ENCODE measurements at places on chromosomes 7 and 10.

GRCh38 chr7:66050990-66051448, 24.6 kb upstream of the ASL start:
- peak; percentile 95 for DNase-seq

DNA sequence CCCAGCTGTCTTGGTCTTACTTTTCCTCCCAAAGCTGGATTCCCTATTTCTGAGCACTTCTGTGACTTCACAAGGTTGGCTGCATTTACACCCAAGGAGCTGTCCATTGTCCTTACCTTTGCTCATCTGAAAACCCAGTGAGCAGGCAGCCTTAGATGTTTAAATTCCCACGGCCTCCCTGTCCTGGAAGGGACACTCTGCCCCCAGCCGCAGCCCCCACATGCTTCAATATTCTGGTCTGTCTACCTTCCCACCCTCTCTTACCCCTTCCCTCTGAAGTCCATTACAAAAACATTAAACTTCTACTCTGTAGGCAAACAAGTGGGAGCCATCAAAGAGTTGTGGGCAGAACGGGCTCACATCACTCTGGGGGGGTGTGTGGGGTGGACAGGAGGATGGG, 73.8 kb upstream of the EFCAB10 start:
- DNase-seq = peak; percentile 42

GRCh38 chr10:113899952-113900598, 45.6 kb downstream of the NHLRC2 start:
- no peak for DNase-seq

DNA sequence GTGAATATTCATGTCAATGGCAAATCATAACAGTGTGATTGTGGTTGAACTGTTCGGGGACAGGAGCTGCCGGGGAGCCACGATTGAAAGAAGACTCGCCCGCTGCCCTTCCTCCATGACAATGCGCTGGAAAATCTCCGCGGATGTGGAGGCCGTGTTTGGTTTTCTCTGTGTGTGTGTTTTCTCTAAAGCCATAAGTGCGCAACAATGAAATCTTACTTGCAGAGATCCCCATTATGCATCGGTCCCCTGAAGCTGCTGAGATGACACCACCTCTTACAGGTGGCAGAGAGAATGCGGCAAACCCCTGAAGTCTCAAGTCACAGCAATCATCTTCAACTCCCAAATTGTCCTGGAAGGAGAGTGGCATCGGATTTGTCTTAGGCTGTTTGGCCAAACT, 442.3 kb upstream of the MKI67 start:
- DNase-seq = no peak

DNA sequence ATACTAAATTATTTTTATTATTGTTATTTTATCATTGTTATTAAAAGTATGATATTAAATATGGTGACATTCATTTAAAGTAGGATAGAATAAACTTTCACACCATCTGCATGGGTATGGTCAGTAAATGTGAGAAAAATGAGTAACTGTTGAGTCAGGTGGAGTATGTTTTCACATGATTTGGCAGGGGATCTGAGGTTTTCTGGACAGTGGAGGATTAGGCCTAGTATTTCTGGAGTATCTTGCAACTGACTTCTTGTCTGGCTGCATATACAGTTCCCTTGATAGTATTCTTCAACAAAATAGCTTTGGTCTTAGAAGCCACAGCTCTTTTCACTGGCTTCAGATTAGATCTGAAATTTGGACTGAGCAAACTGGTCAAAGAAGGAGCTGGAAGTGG, 54.5 kb downstream of the GBF1 start:
- peak; percentile 52 for DNase-seq

DNA sequence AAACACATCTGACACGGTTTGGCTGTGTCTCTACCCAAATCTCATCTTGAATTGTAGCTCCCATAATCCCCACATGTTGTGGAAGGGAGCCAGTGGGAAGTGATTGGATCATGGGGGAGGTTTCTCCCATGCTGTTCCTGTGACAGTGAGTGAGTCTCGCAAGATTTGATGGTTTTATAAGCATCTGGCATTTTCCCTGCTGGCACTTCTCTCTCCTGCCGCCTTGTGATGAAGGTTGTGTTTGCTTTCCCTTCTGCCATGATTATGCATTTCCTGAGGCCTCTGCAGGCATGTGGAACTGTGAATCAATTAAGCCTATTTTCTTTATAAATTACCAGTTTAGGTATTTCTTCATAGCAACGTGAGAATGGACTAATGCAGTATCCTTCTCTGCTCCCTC, 5.9 kb upstream of the HTR5A start:
- DNase-seq = no peak

GRCh38 chr10:7896297-7896696, 78.0 kb downstream of the TAF3 start:
- DNase-seq = no peak

- peak; percentile 57 for DNase-seq
Observed at GRCh38 chr10:30434273-30435072, 489 bp downstream of the MAP3K8 start.

DNA sequence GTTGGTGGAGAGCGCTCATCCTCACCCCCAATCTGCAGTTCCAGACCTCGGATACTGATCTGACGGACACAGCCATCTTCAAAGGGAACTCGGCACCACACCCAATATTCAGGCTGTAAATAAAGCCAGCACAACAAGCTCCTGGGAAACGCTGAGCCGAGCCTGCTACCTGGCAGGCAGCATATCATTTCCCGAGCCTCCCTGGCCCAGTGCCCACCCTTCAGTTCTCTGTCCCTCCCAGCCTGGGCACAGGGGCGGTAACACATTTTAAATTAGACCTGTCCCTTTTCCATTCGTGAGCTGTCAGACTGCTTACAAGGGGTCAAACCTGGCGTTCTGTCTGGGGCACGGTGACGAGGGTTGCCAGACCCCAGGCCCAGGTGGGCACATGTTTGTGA, 250.5 kb downstream of the ARHGAP12 start:
- DNase-seq = no peak

DNA sequence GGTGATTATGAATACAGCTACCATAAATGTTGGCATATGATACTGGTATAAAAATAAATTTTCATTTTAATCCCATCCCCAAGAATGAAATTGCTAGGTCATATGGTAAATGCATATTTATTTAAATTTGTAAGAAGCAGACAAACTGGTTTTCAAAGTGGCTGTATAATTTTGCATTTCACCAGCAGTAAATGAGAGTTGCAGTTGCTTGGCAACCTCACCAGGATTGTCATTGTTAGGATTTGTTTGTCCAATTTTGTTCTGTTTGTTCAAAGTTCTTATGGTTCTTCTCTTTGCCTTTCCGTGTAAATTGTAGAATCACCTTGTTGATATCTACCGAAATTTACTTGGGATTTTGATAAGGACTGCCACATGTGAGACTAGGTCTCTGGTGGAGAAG, 237.4 kb downstream of the OTUD1 start:
- DNase-seq = no peak

GRCh38 chr10:18498998-18499397, 152.4 kb downstream of the NSUN6 start:
- DNase-seq = peak; percentile 47

- DNase-seq = no peak
Observed at GRCh38 chr7:101612885-101613515, 16.1 kb downstream of the MYL10 start.

Measured in fibroblast of skin of abdomen (primary cell).